ENCODE measurements at places on chromosomes 1 and 21.

- peak; percentile 100 for DNase-seq
These were observed 10.7 kb downstream of the FAM229A start for GRCh38 chr1:32351399-32352238.

DNA sequence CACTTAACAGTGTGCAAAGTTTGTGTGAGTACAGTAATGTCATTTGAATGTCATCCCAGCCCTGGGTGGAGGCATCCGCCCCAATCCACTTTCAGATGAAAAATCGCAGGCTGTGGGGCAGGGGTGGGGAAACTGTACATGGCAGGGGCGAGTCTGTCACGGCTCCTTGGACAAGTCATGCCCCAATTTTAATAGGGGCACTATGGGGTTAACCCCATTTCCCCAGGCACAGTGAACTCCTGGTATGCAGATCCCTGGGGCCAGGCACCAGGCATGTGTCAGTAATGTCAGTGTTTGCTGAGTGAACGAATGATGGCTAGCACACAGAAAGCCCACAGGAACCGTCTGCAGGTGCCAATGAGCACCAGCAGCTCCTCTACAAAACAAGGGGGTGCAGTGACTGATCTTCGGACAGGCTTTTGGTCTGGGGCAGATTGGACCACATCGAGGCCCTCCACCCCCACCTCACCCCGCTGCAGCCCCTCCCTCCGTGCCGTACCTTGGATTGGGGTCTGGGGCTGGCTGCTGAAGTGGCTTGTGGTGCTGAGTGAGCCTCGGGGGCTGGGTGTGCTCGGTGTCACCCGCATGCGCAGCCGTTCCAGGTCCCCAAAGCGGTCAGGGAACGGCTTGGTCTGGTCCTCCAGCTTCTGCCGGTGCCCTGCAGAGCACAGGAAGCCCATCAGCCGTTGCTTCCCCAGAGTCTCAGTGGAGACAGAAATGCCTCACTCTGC is 23.2 kb downstream of the RUNX3 start:
- no peak for DNase-seq

DNA sequence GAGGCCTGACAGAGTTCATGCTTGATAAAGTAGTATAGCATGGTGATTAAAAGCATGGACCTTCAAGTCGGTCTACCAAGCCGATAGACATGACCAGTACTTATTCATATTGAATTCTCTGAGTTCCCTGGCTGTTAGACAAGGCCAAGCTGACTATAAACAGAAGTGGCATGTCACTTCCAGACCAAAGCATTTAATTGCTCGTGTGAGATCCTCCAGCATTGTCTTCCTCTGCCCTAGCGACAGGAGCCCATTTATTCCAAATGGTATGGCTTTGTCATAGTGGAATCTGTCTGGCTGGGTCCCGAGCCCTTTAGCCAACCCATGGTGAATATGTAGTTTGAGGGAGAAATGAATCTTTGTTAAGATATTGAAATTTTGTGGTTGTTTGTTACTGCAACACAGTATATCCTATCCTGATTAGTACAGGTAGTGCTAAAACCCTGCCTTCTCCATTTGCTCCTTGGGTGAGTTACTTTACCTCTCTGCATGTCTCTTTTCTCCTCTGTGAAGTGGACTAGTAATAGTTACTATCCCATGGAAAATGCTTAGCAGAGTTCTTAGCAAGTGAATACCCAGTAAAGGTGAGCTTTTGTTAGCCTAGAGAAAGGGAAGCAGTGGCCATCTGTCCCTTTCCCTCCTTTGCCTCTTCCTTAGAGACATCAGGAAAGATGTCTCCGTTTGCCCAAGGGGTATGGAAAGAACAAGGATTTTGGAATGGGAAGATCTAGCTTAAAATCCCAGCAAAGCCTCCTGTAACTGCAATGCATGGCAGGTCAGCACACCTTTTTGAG is 77.6 kb upstream of the CD1D start:
- no peak for DNase-seq

- no peak for DNase-seq
These were observed 417.2 kb upstream of the PBX1 start for GRCh38 chr1:164141797-164142196.

DNA sequence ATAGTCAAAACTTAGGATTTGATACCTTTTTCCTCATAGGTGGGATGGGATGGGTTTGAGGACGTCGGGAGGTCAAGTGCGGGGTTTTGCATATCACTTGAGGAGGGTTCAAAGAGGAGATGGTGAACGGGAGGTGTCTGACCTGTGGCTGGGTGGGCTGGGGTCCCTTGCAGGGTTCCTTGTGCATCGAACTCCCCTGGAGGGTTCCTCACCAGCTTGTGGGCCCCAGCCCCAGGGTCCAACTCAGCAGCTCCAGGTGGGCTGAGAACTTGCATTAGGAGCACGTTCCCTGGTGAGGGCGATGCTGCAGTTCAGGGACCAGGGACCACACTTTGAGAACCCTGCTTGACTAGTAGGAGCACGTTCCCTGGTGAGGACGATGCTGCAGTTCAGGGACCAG is 23.2 kb downstream of the TRPM2 start:
- DNase-seq: no peak

DNA sequence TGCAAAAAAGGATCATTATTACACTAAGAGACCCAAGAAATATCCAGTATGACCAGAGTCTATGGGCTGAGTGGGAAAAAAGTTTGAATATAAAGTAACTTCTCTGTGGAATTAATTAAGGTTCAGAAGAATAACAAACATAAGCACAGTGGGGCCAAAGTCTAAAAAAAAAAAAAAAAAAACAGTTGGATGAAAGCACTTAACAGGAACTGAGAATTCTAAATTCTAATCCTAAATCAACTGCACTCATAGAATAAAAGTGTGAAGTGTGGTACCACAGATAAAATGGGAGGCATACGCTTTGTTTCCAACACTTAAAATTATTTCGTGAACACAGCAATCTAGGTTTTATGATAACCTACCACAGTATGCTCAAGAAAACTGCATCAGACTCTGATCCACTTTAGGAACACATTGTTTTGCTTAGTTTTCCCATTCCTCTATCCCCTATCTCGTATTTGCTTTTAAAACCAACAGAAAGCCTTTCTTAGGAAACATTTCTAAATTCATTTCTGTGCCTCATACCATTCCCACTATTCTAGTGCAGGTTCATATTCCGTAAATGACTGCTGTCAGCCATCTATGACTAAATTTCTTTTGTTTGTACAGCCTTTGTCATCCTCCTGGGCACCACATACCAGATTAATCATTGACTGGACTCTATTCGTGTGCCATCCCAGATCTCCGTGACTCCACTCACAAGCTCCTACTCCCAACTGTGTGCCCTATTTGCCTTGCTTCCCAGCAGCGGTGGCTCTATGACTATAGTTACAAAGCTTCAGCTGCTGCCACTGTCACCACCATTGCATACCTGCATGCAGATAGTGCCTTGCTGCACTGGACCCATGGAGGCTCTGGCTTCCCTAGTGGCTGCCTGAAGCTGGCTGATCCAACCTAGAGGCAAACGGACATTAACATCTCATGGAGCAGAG is 24.9 kb downstream of the CHML start:
- no peak for DNase-seq

- DNase-seq: no peak
These were observed 77.3 kb upstream of the ARID1A start for GRCh38 chr1:26618561-26618960.

Measured in GM03348 (cell line).